ENCODE measurements at places on chromosomes 2 and 18.
A peak's percentile ranks its signal among the peaks of the same experiment; 100 is the strongest.

DNA sequence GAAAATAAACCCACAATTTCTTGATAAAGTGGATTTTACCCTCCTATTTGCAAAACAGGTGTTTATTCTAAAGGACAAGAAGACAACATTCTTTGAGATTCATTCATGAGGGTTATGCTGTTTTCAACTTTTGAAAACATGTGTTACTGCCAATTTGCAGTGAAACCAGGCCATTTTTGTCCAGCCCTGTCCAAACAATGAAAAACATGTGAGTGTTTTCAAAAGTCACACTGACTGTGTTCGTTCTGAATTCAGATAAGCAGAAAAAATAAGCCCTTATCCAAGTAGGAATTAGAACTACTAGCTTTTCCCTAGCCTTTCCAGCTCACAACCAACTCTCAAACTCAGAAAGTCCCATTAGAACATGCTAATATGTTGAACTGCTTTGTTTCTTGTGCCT lies 148.1 kb upstream of the PID1 start:
- H3K27me3 ChIP-seq: no peaks in the 10 kb centered on the region
- no peak for DNase-seq

- H3K36me3 ChIP-seq: no peaks in the 10 kb centered on the region
- peak; percentile 59 for DNase-seq
- no peaks in the 10 kb centered on the region for H3K27me3 ChIP-seq
- peaks cover 12% of the 10 kb centered on the region for H3K4me1 ChIP-seq
- H3K27ac ChIP-seq: no peak overlapping the region
- no peak overlapping the region for H3K4me3 ChIP-seq
Measured at GRCh38 chr18:46148810-46149209, 44.6 kb downstream of the HAUS1 start.

DNA sequence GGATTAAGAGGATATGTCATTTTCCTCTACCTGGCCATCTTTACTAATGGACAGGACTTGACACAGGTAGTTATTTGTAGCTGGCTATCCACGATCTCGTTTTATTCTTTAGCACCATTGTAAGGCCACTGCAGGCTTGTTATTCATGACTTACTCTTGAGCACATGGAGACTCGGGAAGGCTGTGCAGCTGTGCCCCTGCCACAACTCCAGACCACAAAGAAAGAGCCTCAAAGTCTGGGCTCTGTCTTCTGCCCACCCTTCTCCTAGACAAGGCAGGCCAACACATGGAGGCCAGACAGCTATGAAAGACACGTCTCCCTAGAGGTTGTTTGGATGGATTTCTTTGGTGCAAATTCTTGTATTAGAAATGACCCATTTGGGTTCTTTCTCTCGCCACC lies 133.8 kb downstream of the NAPG start:
- H3K4me3 ChIP-seq: no peak overlapping the region
- H3K4me1 ChIP-seq: no peaks in the 10 kb centered on the region
- no peaks in the 10 kb centered on the region for H3K27me3 ChIP-seq
- H3K36me3 ChIP-seq: no peaks in the 10 kb centered on the region
- DNase-seq: no peak
- H3K27ac ChIP-seq: no peak overlapping the region

GRCh38 chr2:23658466-23658942 lies 268.4 kb downstream of the ATAD2B start:
- no peak for DNase-seq
- no peak overlapping the region for H3K4me3 ChIP-seq
- H3K27me3 ChIP-seq: no peaks in the 10 kb centered on the region
- no peak overlapping the region for H3K27ac ChIP-seq
- H3K4me1 ChIP-seq: no peaks in the 10 kb centered on the region
- H3K36me3 ChIP-seq: no peaks in the 10 kb centered on the region

DNA sequence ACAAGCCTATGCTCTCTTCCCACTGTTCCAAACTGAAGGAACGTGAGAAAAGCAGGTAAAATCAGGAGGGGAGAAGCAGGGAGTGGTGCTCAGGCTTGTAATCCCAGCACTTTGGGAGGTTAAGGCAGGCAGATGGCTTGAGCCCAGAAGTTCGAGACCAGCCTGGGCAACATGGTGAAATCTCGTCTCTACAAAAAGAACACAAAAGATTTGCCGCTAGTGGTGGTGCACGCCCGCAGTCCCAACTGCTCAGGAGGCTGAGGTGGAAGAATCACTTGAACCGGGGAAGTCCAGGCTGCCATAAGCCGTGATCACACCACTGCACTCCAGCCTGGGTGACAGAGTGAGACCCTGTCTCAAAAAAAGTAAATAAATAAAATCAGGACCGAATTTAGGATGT lies 1.3 kb upstream of the TMSB10 start:
- peaks cover 35% of the 10 kb centered on the region for H3K4me1 ChIP-seq
- H3K36me3 ChIP-seq: peaks cover 4% of the 10 kb centered on the region
- DNase-seq: no peak
- no peak overlapping the region for H3K27ac ChIP-seq
- H3K4me3 ChIP-seq: peak overlapping the region; percentile 58
- no peaks in the 10 kb centered on the region for H3K27me3 ChIP-seq

DNA sequence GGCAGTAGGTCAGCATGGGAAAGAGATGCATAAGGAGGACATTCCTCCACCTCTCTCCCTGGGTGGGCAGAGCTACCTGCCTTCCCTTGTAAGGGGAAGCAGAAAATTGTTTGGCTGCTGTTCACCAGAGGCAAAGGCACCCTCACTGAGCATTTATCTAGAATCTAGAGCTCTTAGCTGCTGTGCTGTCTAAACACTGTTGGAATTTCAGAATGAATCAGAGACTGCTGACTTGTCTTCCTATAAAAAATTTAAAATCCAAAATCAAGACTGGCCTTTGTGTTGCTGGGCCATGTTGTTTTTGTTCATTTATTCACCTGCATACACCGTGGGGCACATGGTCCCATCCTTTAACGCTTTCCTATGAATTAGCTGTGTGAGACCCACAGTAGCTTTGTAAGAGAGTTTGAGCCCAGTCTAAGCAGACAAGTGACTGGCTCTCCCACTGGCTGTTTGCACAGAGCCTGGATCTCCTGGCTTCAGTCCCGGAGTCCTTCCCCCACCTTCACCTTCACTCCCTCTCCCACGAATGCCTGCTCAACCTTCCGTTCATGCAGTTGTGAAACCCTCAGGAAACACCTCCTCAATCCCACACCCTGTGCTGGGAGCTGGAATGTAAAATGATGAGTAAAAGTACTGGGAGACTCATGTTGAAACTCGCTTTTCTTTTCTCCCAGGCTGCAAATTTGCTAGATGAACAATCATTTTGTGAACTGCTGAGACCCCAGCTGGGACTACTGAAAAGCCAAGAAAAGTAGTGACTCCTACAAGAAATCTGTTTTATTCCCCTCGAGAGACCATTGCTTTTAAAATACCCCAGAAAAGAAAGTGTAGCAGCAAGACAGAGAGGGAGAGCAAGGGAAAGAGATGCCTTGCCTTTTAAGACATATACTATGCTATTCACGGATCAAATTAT lies 76.2 kb downstream of the FAM168B start:
- DNase-seq: no peak
- no peak overlapping the region for H3K27ac ChIP-seq
- H3K36me3 ChIP-seq: no peaks in the 10 kb centered on the region
- H3K27me3 ChIP-seq: no peaks in the 10 kb centered on the region
- no peaks in the 10 kb centered on the region for H3K4me1 ChIP-seq

DNA sequence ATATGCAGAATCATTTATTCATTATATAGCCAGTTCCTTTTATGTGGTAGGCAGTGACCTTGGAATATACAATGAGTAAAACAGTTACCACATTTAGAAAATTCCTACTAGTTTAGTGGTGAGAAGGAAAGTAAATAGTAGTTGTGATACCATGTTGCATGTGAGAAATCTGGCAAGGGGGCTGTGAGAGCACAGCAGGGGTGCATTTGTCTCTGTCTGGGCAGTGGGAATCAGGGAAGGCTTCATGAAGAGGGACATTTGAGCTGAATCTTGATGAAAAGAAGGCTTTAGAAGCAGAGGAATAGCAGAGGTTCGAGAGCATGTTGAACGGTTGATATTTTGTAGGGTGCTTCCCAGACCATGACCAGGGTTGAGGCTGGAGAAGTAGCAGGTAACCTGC lies 78.7 kb downstream of the RAB3GAP1 start:
- no peak for DNase-seq
- no peak overlapping the region for H3K27ac ChIP-seq
- no peaks in the 10 kb centered on the region for H3K27me3 ChIP-seq
- peaks cover 71% of the 10 kb centered on the region for H3K36me3 ChIP-seq
- no peaks in the 10 kb centered on the region for H3K4me1 ChIP-seq

DNA sequence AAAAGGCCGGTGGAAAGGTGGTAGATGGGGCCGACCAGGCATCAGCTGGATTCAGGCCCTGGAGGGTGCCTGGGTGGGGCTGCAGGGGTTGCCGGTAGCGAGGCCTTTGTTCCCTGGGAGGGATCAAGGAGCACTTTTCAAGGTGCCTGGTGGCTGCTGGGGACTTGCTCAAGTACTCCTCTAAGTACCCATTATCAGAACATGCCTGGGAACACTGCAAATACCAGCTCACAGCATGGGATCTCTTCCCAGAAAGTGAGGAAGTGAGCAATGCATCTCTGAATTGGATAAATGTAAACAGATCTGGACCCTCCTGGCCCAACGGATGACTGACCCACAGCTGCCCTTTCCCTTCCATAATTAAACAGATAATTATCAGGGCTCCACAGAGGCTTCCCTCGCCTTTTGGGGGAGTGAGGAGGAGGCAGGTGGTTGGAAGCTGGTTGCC lies 210.5 kb downstream of the SH3RF3 start:
- peaks cover 19% of the 10 kb centered on the region for H3K4me1 ChIP-seq
- H3K27ac ChIP-seq: no peak overlapping the region
- DNase-seq: no peak
- H3K36me3 ChIP-seq: no peaks in the 10 kb centered on the region
- no peaks in the 10 kb centered on the region for H3K27me3 ChIP-seq
